HFF-Myc (cell line): ENCODE measurements at places on chromosomes 4 and X.

GRCh38 chrX:153297376-153297775, 24.2 kb downstream of the PNMA6F start:
- DNase-seq = no peak

- DNase-seq = no peak
Observed at GRCh38 chrX:136714626-136715599, 65.8 kb downstream of the ARHGEF6 start.

DNA sequence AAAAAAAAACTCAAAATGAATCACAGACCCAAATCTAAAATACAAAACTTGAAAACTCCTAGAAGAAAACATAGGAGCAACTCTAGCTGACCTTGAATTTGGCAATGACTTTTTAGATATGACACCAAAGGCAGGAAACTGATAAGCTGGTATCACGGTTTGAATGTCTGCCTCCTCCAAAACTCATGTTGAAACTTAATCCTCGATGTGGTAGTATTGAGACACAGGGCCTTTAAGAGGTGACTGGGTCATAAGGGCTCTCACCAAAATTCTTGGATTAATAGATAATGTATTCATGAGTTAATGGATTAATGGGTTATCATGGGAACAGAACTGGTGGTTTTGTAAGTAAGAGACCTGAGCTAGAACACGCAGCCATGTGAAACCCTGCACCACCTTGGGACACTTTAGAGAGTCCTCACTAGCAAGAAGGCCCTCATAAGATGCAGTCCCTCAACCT, 40.5 kb downstream of the FRYL start:
- DNase-seq = no peak

DNA sequence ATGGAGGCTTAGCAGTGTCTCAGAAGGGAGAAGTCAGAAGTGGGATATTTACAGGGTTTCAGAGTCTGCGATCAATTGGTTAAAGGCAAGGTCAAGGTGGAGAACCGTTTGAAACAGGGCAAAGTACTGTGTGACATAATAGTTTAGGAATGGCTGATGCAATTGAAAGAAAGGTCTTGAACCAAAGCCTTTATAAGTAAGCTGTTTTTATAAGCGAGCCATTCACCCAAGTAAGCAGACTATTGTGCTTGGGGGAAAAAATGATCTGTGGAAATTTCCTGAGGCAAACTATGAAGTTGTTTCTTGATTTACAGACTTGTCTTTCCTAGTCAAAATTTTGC, 327.3 kb downstream of the CAMK2D start:
- no peak for DNase-seq

DNA sequence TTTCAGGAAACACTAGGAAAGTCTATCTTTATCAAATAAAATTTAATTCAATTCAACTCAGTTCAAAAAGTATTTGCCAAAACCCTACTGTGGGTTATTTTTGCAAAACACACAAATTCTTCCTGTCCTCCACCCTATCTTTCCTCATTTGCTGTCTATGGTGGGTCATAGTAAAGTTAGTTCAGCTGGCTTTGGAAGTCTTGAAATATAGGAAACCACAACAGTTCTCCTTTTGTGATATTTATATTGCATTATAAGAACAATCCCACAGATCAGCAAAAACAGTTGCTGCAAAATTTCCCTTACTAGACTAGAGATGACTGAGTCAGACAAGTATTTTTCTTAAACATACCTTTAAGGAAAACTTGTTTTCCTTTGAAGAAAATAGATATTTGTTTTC, 22.2 kb downstream of the CYBB start:
- DNase-seq = no peak

DNA sequence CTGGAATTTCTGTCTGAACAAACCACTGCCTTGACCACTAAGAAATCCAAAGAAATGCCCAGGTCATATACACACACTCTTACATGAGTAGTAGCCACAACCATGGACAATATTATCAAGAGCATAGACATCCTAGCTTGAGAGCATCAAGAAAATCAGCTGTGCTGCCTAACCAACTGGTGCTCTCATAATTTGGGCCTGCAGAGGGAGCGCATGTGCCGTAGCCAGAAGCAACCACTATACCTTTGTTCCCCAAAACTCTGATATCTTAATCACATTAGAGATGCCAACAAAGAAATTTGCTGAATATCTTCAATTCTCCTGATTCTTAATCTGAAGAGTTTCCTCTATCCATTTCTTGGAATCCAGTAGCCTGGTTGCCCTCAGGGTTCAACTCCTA, 163.6 kb downstream of the ZNF674 start:
- no peak for DNase-seq

- DNase-seq = peak; percentile 63
Observed at GRCh38 chr4:153221783-153222706, 17.8 kb downstream of the TRIM2 start.

- DNase-seq = no peak
Observed at GRCh38 chrX:103608306-103608963, 672 bp downstream of the TCEAL3 start.

GRCh38 chr4:121069430-121069829, 2.9 kb downstream of the NDNF start:
- DNase-seq = no peak
